Coronary artery (tissue), 2 donors: ENCODE measurements at places on chromosomes 4 and X.

- no peak for DNase-seq
Measured at GRCh38 chr4:100414016-100414790, 103.6 kb downstream of the EMCN start.

DNA sequence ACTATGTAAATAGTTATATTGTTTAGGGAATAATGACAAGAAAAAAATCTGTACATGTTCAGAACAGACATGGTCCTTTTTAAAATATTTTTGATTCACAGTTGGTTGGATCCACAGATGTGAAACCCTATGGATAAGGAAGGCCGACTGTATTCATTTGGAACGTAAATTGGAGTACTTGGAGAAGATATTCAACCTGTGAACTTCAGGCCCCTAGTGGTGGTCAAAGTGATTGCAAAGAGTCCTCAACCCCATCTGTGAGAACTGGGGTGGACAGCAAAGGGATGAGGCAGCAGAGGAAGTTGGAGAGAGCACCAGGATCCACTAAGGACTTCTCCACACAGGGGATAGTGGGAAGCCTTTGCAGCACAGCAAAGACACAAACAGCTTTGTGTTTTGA is 6.2 kb upstream of the CXCL13 start:
- no peak for DNase-seq

DNA sequence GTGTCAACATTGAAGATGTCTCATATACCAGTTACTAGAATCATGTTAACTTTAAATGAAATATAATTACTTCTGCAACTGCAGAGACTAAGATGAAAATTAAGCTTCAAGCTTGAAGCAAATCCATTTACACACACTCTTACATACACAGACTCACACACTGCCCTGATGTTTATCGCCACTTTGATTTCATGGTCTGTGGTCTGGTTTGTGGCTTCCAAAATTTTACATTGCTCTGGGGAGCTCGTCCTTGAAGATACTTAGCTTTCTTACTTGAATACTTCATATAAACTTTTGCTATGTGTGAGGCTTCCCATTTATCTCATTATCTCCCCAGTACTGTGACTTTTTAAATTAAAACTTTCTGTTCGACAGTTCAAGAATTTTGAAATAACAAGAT is 35.8 kb downstream of the ARHGEF38 start:
- DNase-seq: no peak

- DNase-seq: no peak
Measured at GRCh38 chrX:21658746-21659145, 616 bp upstream of the KLHL34 start.

DNA sequence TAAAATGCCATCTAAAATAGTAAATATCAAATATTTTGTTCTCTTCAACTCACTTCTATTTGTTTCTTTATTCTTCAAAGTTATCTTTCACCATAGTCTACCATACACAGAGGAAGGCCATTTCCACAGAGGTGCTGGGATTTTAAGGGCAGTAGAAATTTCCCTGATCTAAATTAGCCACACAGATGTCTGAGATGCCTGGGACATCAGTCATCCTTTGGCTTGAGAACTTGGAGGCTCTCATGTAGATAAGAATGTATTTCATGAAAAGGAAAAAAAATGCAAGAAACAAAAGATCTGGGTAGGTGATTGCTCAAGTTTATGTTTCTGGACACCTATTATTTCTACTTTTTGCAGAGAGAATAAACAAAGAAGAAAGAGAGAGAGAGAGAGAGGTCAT is 1008.2 kb downstream of the NLGN4X start:
- DNase-seq: no peak

GRCh38 chr4:99490286-99490685 is 20.5 kb upstream of the C4orf17 start:
- no peak for DNase-seq

GRCh38 chr4:165506849-165507248 is 128.0 kb downstream of the CPE start:
- DNase-seq: no peak

DNA sequence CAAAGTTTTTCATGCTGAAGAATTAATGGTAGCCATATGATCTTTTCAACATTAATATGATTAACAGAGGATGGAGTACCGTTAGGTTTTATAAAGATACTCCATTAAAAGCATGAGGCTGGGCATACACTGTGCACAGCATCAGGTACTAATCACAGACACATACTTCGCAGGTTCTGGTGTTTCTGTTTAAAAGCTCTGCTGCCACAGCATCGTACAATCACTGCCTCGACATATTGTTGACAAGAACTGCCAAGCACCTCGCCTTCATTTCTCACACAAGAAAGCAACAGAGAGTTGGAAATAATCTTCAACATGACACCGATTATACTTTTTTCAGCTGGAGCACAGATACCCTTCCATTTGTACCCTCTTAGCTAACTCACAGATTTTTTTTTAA is 753.4 kb upstream of the FAM241A start:
- no peak for DNase-seq

DNA sequence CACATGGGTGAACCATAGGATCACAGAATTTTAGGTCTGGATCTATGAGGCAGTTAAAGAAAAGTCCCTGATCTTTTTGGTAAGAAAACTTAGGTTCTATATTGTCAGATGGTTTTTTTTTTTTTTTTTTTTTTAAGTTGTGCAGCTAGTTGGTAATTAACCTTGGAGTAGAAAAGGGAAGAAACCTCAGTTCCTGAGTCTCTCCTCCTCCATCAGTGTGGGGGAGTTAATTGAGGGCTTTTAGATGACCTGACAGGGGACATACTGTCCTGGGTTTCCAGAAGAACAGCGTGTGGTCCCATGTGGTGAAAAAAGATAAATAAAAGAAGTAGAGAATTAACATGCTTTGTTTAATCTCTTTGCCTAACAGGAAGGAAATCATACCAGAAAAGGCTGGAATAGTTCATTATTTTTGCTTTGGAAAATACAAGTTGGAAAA is 123.7 kb downstream of the ARHGAP10 start:
- DNase-seq: no peak

DNA sequence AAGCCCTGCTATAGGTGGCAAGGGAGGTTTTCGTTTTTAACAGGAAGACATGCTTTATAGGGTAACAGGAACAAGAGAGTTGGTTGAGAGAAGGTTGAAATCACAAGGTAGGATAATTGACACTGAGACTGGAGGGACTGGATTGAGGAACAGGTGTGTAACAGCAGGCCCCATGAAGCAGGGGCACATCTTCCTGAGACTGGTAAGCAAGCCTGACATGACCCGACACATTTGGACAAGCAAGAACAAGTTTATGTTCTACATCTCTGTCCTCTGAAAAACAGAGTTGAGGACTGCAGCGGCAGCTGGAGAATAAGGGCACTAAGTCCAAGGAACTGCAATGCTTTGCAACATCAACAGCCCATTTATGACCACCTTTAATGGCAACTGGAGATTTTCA is 5.2 kb downstream of the RPS4X start:
- DNase-seq: no peak

DNA sequence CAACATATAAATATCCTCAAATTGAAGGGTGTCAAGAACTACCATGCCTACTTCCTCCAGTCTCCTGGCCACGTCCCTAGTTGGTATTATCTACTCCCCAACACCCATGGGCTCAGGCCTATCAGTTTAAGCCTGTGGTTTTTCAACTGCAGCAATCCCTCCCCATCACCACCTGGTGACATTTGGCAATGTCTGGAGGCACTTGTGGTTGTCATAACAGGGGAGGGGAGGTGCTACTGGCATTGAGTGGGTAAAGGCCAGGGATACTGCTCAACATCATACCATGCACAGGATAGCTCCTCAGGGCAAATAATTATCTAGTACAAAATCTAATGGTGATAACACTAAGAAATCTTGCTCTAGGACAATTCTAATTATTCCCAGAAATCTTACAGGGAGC is 95.3 kb downstream of the COMMD8 start:
- no peak for DNase-seq

GRCh38 chrX:121570072-121570841 is 522.8 kb downstream of the GLUD2 start:
- DNase-seq: no peak

DNA sequence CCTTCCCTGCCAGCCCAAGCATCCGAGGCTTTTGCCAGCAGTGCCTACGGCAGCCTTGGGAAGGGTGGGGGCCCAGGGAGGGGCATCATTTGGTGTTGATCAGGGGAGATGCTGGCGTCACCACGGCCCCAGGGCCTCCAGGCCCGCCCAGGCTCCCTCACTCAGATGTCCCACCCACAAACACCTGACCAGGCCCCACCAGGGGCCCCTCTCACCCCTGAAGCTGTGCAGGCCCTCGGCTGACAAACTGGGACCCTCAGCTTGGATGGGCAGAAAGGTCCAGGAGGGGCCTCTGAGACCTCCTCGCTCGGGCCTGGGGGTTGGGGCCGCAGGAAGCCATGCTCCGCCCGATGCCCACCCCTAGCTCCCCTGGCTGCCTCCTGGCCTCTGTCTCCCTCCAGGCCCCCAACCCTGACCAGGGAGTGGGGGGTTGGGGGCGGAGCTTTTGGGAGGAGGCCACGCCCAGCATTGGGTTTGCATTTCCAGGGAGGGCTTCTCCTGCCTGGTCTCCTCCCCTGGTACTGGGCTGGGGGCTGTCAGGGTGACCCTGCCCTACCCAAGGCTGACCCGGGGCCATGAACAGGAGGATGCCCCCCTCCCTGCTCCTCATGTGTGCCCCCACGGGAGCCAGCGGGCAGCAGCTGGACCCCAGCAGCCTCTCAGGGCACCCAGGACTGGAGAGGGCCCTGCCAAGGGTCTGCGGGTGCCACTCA is 33.4 kb upstream of the SPON2 start:
- peak; percentile 67 for DNase-seq

- no peak for DNase-seq
Measured at GRCh38 chrX:70172221-70172620, 5.1 kb upstream of the DGAT2L6 start.

- no peak for DNase-seq
Measured at GRCh38 chr4:26337612-26338011, 16.8 kb downstream of the RBPJ start.

DNA sequence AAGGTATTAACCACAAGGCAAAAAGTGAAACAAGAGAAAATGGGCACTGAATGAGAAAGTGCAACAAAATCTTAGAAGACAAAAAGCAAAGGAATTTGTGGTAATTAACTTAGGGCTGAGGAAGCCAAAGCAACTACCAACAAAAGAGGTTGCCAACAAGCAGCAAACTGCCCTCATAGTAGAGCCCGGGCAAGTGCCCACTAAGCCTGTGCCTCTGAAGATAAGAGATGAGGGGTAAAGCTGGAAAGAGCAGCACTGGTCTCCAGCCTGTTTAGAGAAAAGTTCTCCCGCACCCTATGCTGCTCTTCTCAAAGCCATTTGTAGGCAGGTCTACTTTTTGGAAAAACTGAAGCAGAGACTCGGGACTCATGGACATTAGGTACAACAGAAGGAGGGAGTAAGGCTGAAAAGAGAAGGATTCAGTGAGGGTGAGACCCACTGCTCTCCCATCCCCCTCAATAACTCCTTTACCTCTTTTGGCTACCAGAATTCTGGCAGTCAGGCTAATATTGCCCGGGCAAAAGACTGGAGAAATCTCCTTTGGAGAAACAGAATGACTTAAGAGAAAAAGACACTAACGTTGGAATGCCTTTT is 29.6 kb upstream of the KCNE5 start:
- no peak for DNase-seq

DNA sequence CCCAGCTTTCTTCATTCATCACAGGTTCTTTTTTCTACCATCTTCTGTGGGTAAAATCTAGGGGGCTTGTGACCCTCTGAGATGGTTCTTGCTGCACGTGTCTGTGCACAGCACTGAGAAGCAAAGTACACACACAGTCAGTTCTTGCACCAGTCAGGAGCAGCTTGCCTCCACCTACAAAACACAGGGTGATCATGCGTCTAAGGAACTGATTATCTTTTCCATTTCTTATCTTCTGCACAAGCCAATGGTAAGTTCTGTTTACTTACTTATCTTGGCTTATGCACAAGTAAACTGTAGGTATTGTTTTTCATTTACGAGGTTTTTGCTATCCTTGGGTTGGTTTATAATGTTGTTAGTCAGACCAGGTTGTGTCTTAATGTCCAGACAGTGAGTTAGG is 40.7 kb downstream of the TRIM2 start:
- DNase-seq: no peak

- DNase-seq: no peak
Measured at GRCh38 chrX:10048076-10048475, 80.9 kb downstream of the CLDN34 start.
